Foreskin fibroblast (primary cell): ENCODE measurements at places on chromosomes 5 and 9.

- peak; percentile 5 for DNase-seq
Observed at GRCh38 chr5:40871177-40871576, 30.0 kb downstream of the CARD6 start.

DNA sequence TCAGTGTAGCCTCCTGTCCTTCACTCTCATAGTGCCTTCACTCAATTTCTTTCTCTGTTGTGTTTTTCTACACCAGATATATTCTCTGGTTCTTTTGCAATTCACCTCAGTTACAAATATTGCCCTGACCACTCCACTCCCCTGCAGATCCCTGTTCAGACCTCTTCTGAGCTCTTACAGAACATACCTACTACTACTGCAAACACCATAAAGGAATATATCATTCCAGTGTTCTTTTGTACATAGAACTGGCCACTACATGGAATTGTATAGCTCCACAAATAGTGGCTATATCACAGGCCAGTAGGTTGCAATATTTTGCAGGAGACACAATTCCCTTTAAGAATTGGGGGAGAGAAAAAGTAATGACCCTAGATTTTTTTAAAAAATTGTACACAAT, 21.0 kb downstream of the ALDH1A1 start:
- DNase-seq: no peak

- no peak for DNase-seq
Observed at GRCh38 chr5:129601576-129601975, 141.5 kb downstream of the ADAMTS19 start.

- no peak for DNase-seq
Observed at GRCh38 chr5:8068078-8068477, 199.1 kb downstream of the MTRR start.

- no peak for DNase-seq
Observed at GRCh38 chr5:88480245-88480644, 211.6 kb upstream of the TMEM161B start.

- no peak for DNase-seq
Observed at GRCh38 chr5:113054899-113055298, 78.3 kb downstream of the DCP2 start.

- DNase-seq: peak; percentile 82
Observed at GRCh38 chr5:82641331-82642003, 363.3 kb upstream of the RPS23 start.

DNA sequence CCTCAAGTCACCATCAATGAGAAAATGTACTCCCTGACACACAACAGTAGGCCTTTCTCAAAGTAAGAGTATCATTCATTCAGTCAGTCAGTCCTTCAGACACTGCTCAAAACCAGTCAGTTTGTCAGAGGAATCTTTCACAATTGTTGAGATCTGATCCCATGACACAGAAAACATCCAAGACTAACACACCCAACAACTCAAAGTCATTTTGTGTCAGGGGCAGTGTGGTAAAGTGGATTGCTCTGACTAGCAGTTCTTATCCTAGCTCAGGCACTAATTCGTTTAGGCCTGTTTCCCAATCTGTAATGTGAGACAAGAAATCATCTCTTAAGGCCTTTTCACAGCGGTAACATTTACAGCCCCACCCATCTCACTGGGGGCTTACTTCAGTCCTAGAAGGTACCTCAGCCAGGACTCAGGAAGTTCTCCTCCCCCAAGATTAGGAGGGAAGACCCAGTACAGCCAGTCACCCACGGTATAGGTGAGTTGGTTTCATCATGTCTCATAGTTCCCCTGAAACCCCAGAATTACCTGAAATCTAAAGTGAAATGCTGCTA, 31.9 kb downstream of the SH3TC2 start:
- no peak for DNase-seq

DNA sequence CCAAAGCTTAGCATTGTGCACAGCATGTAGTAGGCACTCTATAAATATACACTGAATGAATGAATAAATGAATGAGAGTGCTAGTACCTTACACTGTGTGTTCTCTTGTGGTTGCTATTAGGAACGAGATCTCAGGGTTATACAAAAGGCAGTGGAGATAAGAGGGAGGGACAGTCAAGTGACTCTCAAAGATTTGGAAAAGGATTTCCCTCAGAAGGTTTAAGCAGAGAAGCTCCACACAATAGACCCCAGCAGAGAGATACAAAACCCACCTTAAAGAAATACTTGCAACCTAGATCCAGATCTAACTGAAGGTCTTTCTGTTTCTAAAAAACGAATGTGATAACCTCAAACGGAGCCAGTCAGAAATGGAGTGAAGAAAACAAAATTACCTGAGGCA, 11.8 kb upstream of the EFNA5 start:
- DNase-seq: no peak

DNA sequence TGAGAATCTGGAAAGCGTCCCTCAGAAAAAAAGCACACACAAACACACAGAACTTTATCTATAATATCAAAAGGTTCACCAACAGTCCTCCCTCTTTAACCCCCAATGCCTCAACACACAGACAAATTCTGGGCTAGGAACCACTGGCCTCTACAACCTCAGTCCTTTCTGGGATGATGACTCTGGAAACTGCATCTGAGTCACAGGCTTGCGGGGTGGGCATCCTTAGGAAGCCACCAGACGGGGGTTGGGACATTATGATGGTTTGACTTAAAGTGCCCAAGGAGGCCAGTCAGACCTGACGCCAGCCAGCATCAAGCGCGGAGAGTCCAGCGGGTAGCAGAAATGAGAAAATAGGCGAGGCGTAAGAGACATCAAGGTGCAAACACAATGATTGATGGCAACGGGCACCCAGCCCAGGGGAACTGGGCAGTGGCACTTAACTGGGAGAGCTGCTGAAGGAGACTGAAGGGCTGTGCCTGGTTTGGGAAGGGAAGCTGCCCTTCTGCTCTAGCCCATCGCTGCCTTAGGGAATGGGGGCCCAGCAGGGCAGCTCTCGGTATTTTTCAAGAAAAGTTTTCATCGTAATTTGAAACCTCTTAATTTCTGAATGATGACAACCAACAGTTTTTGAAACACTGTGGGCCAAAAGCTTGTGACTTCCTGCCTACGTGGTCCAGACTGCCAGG, 20.7 kb downstream of the SPRY4 start:
- DNase-seq: peak; percentile 60

GRCh38 chr5:77224672-77225355, 14.3 kb downstream of the PDE8B start:
- DNase-seq: peak; percentile 12

DNA sequence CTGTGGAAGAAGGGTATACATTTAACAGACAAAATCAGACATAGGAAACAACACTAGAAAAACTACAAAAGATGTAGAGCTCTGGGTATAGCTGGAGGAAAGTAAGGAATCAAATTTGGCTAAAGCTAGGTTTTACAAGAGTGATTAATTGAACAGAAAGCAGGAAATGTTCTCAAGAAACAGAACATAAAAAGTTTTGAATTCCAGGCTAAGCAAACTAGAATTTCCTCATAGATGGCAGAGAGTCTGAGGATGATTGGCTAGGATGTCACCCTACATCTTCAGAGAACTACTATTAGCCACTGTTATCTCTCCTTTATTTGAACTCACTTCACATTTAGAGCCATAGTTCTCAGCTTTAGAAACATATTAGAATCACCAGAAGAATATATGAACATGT, 502.1 kb upstream of the PAPPA start:
- DNase-seq: peak; percentile 38

DNA sequence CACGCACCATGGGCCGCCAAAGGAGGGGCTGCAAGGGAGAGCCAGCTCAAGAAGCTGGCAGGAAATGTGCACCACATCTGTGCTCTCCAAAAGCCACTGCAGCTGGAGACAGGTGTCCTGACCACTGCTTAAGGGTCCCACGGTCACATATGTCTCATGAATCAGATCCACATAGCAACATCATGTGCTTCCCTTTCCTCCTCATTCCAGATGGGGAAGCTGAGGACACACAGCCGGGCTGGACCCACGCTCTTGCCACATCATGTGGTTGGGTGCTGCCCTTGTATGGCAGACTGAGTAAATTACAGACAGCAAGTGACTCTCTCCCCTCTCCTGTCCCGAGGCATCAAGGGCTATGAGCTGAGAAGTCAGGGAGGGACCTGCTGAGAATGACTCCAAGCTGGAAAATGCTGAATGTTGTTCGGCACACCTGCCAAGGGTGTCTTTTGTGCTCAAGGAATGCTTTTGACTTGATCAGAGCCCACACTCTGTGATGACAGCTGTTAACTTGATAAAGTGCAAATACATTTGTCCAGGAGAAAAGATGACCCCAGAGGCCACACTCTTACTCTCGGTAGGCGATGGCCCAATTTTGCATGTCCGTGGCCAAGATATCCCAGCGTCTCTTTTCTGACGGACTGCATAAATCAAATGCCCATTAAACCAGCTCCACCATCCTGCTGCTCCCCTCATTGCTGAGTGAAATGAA, 58.2 kb downstream of the NSUN2 start:
- DNase-seq: no peak

DNA sequence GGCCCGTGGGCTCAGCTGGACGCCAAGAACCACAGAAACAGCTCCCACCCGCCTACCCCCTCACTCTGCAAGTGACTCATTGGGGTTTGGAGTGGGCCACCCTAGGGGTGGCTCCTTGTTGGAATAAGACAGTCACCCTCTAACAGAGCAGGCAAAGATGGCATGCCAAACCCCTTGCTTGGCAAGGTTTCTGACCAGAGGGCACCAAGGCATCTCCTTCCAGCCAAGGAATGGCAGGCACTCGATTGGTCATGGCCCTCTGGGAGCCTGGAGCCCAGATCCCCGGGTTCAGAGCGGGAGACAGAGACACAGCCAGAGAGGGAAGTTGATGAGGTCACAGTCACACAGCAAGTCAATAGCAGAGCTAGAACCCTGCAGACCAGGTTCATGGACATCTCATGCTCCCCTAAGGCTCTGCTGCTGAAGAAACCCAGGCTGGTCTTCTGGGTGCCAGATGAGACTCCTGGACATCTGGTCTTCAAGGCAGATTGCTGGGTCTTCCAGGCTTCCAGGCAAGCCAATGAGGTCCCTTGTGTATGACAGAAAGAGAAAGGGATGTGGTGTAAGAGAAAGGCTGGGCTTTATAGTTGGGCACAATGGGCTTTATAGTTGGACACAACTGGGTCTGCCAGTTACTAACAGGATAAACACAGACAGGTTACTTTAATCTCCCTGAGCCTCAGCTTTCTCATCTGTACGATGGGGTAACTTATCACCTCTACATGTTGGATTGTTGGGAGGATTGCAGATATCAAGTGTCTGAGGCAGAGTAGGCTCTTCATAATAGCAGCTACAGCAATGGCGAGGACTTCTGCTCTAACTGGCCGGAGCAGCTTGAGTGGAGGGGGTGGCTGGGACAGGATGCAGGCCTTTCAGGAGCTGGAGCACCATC, 23.3 kb upstream of the KIF12 start:
- DNase-seq: no peak

- DNase-seq: no peak
Observed at GRCh38 chr5:55062039-55062779, 38.2 kb downstream of the GZMK start.

GRCh38 chr5:177402271-177403043, 2.0 kb upstream of the PFN3 start:
- DNase-seq: peak; percentile 73

GRCh38 chr9:5596173-5596572, 32.7 kb upstream of the RIC1 start:
- no peak for DNase-seq
